ENCODE measurements at places on chromosomes 16 and 17.

DNA sequence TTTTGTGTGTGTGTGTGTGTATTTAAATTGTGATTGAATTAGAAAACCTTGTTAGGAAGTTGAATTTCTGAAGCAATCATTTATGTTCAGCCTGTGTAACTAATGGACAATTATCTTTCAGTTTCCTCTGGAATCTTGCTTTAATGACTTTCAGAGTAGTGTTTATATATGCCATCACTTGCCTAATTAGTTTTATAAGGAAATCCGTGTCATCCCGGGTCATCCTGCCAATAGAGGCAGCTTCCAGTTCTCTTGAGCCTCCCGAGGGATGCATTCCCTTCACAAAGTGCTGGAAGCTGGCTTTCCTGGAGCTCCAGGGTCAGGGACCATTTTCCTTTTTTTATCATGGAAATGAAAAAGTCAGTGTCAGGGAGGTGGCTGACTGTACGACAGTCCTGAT is 42.9 kb downstream of the PRKCA start:
- no peak for DNase-seq

GRCh38 chr17:5581655-5582054 is 2.7 kb downstream of the NLRP1 start:
- DNase-seq: no peak

GRCh38 chr16:77439106-77439505 is 4.3 kb upstream of the ADAMTS18 start:
- no peak for DNase-seq

- DNase-seq: no peak
Measured at GRCh38 chr16:56956756-56957155, 5.0 kb upstream of the CETP start.

DNA sequence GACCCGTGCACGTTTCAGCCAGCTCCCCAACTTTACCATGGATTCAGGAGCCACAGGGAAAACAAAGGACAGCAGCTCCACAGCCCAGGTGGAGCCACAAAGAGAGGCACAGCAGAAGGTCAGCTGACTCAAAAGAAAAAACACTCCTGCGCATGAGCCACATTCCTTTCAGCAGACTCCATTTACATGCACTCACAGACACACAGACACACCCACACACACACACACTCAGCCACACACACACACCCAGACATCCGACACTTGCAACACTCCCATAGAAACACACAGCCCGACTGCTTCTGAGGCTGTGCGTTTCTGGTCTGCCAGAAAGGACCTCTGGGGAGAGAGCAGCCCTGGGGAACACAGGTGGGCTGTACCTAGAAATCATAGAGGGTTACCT is 2335.5 kb downstream of the TP53TG3F start:
- DNase-seq: no peak

DNA sequence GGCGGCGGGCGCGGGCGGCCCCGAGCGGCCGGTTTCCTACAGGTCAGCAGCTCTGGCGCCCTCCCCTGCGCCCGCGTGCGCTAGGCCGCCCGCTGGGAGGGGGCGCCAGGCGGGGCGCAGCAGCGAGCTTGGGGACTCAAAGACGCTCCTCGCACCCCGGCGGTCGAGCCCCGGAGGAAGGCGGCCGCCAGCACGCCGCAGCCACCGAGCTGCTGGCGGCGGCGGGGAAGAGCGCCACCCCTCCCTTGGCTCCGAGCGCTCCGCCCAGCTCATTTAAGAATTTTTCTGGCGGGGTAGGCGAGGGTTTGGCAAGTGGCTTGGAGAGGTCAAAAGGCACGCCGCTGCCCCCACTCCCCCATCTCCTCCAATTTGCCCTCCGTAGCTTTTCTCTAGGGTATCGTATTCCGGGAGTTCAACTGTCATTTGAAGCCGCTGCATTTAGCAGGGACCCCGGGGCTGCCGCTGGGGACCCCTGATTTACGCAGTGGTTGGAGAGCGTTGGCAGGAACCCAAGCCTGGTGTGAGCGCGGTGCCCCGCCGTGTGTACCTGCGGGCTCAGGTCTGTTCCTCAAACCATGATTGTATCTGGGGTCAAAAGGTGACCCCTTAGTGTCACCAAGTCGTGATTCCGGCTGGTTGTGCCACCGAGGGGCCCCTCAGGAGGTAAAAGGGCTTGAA is 59.5 kb upstream of the GSE1 start:
- DNase-seq: peak; percentile 68

DNA sequence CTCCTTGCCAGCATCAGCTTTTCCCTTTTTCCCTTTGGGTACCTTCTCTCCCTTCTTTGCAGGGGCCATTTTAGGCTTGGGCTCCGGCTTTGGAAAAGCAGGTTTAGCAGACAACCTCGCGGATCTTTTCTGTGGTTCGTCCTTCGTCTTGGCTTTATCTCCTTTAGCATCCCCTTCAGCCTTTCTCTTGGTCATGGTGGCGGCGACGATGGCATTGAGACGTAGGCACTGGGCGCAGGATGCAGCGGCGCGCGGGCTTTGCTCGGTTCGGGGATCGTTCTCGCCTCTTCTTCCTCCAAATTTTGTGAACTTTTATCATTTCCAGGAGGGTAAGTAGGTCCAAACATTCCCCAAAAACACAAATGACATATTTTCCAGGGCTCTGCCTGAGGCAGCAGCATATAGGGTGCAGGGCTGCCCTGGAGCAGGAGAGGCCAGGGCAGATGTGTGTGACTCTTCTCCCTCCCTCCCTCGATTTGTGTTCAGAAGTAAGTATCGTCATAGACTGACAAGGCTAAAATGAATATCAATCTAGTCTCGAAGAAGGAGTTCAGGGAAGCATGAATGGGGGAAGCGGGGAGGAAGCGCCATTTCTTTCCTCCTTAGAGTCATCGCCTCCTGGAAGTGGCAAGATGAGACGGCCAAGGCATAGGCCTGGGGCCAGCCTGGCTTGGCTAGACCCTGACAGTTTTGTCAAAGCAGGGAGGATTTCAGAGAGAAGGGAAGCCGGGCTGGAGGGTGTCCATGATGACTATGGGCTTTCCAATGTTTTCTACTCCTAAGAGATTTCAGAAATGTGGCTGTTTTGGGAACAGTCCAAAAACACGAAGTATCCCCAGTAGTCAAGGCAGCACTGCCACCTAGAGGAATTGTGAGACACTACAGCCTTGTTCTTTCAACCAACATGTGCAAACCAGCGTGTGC is 13.2 kb downstream of the CHCT1 start:
- DNase-seq: peak; percentile 54

GRCh38 chr17:9020824-9021157 is 519 bp upstream of the NTN1 start:
- no peak for DNase-seq

- peak; percentile 89 for DNase-seq
Measured at GRCh38 chr16:68520649-68521086, 18.4 kb upstream of the ZFP90 start.

DNA sequence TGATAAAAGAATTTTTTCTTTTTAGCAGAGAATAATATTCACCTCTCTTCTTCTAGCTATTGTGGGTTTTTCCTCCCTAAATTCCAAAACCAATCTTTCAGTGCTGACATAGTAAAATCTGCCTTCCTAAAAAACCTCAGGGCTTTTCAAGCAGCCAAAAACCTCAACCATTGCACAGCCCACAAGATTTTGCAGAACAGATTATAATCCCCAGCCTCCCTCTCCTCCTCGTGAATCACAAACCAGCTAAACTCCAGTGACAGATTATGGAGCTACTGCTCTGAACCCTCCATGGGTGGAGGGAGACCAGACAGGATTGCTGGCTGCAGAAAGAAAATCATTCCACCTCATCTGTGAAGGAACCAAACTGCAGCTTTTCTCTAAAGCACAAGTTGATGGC is 341.6 kb downstream of the SOX9 start:
- no peak for DNase-seq

- DNase-seq: no peak
Measured at GRCh38 chr17:32546031-32546444, 59.2 kb downstream of the CDK5R1 start.

DNA sequence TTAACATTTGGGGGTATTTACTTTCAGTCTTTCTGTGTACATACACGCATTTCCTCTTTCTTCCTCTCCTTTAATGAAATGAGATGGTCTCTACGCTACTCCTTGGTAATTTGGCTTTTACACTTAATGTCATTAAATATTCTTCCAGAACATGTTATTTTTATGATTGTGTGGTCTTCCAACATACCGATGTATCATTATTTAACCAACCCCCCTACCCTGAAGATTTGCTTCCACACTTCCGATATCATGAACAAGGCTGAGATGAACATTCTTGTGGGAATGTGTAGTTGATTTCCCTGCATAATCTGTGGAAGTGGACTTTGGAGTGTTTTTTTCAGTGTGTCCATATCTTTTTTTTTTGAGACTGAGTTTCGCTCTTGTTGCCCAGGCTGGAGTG is 2.3 kb upstream of the PGS1 start:
- no peak for DNase-seq

- peak; percentile 53 for DNase-seq
Measured at GRCh38 chr17:44095647-44096496, 25.3 kb downstream of the G6PC3 start.

Data from CD4-positive, alpha-beta T cell treated with Interleukin-15 for 1 hour (primary cell).